ENCODE measurements at places on chromosomes 5 and 9. TPM values are rescaled to one million over a fixed set of nuclear protein-coding genes. Genes with fewer than 3 reads are reported as not detected.

Gene PCDHB15
- total RNA-seq = not detected

Gene PCDHB14
- not detected for total RNA-seq

Gene PCDHB11
- not detected for total RNA-seq

Gene PCAT7
- total RNA-seq = not detected

Gene DRD1
- not detected for total RNA-seq

- DNase-seq = no peak
- no peaks in the 10 kb centered on the region for H3K27me3 ChIP-seq
- H3K4me1 ChIP-seq = peaks cover 73% of the 10 kb centered on the region
- H3K4me3 ChIP-seq = no peak overlapping the region
- H3K27ac ChIP-seq = peak overlapping the region; percentile 18
These were observed 86.1 kb downstream of the F2RL2 start for GRCh38 chr5:76537073-76537543.

GRCh38 chr5:177524539-177524900, 7.8 kb upstream of the DDX41 start:
- H3K27me3 ChIP-seq = no peaks in the 10 kb centered on the region
- no peak overlapping the region for H3K27ac ChIP-seq
- H3K4me1 ChIP-seq = peaks cover 17% of the 10 kb centered on the region

DNA sequence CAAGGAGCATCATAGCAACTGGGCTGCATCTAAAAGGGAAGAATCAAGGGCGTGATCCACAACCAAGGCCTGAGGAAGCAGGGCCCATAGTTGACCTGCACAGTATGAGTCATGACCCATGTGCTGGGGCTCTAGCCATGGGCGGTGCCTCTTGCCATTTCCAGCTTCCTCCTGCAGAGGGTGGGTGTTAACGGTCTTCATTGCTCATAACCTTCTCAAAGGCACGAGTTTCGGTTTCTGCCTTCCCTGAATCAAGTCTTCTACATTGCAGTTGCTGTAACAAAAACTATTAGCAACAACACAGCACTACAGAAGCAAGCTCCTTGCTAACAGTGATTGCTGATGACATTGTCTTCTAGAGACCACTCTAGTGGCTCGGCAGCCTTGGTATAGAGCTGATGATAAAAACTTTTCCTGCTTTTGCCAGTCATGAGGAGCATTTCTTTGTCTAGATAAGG, 66.9 kb downstream of the CTSL start:
- H3K36me3 ChIP-seq = no peaks in the 10 kb centered on the region
- peak; percentile 83 for DNase-seq
- H3K4me1 ChIP-seq = peaks cover 46% of the 10 kb centered on the region
- no peaks in the 10 kb centered on the region for H3K27me3 ChIP-seq

GRCh38 chr9:133301253-133302230, 26.5 kb upstream of the ABO start:
- no peaks in the 10 kb centered on the region for H3K4me1 ChIP-seq
- H3K4me3 ChIP-seq = no peak overlapping the region
- H3K27ac ChIP-seq = no peak overlapping the region
- peaks cover 1% of the 10 kb centered on the region for H3K27me3 ChIP-seq
- no peak for DNase-seq

DNA sequence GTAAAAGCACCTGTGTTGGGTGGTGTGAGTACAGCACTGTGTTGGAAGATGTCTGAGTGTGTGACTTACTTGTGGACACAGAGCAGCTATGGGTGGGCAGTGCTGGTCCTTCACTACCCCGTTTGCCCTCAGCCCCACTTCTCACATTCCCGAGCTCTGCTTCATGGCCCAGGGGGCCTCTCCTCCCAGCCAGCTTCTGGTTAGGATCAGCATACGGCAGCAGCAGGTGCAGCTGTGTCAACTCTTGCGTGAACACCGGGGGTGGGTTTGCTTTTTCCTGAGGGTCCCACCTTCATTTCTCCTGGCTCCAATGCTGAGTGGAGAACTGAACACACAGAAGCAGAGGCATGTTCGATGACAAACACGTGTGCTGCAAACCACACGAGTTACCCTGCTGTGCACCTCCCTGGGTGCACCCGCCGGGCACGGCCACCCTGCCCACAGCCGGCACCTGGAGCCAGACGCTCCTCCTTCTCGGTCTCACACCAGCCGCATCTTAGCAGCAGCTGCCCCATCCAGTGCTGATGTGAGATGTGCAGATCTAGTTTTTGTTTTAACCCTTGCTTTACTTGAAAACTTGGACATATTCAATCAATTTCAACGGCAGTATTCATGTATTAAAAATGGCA, 14.9 kb upstream of the SLC6A3 start:
- H3K27me3 ChIP-seq = no peaks in the 10 kb centered on the region
- no peak overlapping the region for H3K4me3 ChIP-seq
- peaks cover 28% of the 10 kb centered on the region for H3K36me3 ChIP-seq

DNA sequence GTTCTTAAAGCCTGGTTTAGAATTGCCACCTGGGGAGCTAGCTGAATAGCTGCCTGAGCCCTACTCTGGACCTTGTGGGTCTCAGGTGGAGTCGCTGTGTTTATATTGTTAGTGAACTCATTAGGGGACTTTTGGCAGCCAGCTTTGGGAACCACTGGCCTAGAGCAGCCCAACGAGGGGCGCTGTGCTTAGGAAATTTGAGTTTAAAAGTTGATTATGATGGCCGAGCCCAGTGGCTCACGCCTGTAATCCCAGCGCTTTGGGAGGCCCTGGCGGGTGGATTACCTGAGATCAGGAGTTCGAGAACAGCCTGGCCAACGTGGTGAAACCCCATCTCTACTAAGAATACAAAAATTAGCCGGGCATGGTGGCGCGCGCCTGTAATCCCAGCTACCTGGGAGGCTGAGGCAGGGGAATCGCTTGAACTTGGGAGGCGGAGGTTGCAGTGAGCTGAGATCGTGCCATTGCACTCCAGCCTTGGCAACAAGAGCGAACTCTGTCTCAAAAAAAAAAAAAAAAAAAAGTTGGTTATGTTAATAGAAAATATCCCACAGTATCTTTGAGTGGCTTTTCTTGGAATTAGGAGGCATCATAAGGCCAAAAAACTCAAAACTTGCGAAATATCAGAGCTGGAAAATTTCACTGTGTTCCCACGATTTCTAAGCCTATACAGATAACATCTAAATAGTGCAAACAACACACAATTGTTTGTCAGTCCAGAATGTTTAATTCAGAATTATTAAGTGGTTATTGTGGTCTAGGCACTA, 809 bp downstream of the MCCC2 start:
- H3K4me3 ChIP-seq = peak overlapping the region; percentile 84
- H3K4me1 ChIP-seq = peaks cover 37% of the 10 kb centered on the region
- peak overlapping the region; percentile 90 for H3K27ac ChIP-seq
- peaks cover 5% of the 10 kb centered on the region for H3K36me3 ChIP-seq

DNA sequence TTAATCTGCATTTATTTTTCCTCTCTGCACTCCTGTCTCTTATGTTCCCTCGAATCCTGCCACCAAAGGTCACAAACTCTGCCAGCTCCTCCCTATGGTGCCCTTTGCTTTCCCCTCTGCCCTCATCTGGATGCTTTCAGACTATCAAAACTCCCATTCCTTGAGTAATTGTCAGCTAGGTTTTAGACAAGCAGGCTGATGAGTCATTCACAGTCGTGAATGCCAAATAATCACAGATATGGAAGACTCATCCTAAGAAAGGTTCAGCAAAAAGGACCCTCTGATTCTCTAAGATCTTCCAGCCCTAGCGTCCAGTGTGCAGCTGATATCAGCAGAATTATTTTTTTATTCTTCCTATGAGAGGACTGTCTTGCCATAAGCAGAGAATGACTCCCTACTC, 104.5 kb upstream of the NUDT12 start:
- H3K27me3 ChIP-seq = no peaks in the 10 kb centered on the region
- no peak for DNase-seq

DNA sequence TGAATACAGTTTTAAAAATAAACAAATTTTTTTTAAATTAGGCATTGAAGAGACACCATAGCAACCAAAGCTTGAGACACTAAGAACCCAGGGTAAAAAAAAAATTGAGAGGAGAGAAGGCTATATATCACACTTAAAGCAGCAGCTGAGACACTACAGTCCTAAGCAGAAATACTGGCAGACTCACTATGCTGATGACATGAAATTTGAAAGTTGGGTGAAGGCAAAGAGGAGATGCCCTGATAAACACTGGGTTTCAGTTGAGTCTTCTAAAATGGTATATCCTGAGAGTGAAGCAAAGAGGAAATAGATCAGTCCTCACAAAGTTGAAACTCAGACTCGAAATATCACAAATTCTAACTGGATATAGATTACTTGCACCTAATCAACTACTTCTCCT, 419.9 kb upstream of the CDH9 start:
- H3K4me3 ChIP-seq = no peak overlapping the region
- H3K27me3 ChIP-seq = no peaks in the 10 kb centered on the region
- no peaks in the 10 kb centered on the region for H3K36me3 ChIP-seq

- no peaks in the 10 kb centered on the region for H3K27me3 ChIP-seq
- no peak overlapping the region for H3K27ac ChIP-seq
- no peak overlapping the region for H3K4me3 ChIP-seq
- H3K4me1 ChIP-seq = no peaks in the 10 kb centered on the region
These were observed 386.0 kb downstream of the CHSY3 start for GRCh38 chr5:130290219-130290618.

DNA sequence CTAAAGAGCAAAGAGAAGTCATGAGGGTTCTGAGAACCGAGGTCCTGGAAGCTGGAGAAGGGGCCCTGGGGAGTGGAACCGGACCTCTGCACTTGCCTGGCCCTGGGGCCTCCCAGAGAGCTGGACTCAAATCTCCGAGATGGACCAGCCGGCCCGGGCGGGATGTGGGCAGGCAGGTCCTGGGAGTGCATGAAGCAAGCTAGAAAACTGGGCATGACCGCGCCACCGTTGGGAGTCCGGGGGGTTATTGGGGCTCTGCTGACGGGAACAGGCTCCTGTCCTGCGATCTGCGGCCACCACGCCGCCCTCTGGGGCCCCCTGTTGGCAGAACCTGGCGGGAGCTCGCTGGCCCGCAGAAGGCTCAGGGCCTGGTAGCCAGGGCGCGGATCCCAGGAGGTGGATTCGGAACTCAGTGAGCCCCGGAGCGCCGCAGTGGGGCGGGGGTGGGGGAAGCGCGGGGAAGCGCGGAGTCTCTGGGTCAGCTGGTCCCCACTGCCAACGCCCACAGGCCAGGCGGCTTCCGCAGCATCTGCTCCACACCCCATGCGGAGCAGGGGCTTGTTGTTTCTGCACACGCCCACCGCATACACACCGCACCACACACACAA, 150.6 kb downstream of the ERCC6L2 start:
- peaks cover 29% of the 10 kb centered on the region for H3K27me3 ChIP-seq
- H3K4me1 ChIP-seq = peaks cover 26% of the 10 kb centered on the region
- peak; percentile 42 for DNase-seq
- H3K27ac ChIP-seq = no peak overlapping the region

GRCh38 chr5:114243281-114243971, 118.4 kb upstream of the KCNN2 start:
- no peak for DNase-seq
- no peaks in the 10 kb centered on the region for H3K27me3 ChIP-seq
- no peak overlapping the region for H3K27ac ChIP-seq
- no peaks in the 10 kb centered on the region for H3K36me3 ChIP-seq
- H3K4me3 ChIP-seq = no peak overlapping the region
- no peaks in the 10 kb centered on the region for H3K4me1 ChIP-seq

DNA sequence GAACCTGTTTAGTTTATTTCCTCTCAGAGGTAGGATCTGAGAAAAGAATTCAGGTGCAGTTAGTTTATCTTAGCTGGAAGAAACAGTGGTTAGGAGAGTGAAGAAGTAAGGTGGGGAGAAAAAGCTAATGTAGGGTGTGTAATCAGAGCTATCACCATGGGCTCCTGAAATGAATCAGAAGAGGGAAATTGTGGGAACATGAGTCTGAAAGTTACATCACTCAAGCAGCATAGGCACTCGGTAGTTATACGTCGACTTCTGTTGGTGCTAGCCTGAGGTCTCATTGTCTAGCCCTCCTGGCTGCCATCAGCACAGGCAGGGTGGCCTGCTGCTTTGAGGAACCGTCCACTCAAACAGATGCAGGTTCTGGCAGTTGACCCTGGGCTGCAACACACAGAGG, 56.7 kb upstream of the NPR3 start:
- no peaks in the 10 kb centered on the region for H3K4me1 ChIP-seq
- no peak overlapping the region for H3K27ac ChIP-seq
- DNase-seq = no peak
- peaks cover 2% of the 10 kb centered on the region for H3K36me3 ChIP-seq

DNA sequence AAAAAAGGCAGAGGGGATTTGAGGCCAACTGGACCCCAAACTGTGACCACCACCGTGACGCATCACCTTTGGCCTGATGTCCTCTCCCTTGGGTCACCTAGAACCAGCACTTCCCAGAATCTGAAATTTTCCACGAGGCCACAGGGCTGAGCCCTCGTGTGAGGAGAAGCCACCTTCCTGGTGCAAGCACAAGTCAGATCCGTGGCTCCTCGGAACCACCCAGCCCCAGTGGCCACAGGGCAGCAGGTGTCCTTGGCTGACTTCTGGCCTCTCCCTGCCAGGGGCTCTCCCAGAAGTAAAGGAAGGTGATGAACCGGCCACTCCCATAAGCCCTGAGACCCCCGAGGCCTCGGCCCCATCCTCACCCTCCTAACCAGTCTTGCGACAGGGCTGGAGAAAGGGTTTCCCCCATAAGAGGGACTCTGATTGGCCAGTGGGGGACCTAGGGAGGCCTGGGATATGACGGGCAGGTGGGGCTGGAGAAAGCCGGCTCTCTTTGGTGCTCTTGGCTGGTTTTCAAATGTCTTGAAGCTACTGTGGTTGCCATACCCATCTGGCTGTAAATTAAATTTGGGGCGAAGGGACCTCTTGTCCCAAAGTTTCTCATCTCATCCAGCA, 20.9 kb upstream of the HMCN2 start:
- no peaks in the 10 kb centered on the region for H3K36me3 ChIP-seq
- DNase-seq = no peak
- no peak overlapping the region for H3K4me3 ChIP-seq
- H3K27me3 ChIP-seq = no peaks in the 10 kb centered on the region
- H3K4me1 ChIP-seq = peaks cover 23% of the 10 kb centered on the region

DNA sequence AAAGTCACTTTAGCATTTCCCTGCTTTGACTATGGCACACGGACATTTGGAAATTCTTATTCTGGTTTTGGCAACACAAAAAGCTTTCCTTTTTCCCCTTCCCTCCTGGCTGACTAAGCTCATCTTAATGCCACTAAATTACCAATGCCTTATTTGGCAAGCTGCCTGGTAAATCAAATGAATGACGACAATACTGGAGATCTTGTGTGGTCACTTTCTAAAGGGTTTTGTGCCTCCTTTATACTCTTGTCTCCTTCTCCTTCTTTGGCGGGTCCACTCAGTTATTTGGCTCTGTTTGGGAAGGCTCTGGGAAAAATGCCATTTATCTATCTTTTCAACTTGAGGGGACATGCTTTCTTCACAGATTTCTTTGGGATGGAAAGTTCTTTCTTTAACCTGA, 34.9 kb downstream of the SH3GL2 start:
- no peak overlapping the region for H3K4me3 ChIP-seq
- no peaks in the 10 kb centered on the region for H3K36me3 ChIP-seq
- no peaks in the 10 kb centered on the region for H3K4me1 ChIP-seq
- H3K27me3 ChIP-seq = no peaks in the 10 kb centered on the region
- no peak for DNase-seq

Data from activated CD4-positive, alpha-beta memory T cell treated with anti-CD3 and anti-CD28 coated beads for 36 hours (primary cell).